Right lung (tissue), 10 donors: ENCODE measurements at places on chromosomes 4 and X. TPM values are rescaled to one million over a fixed set of nuclear protein-coding genes. Genes with fewer than 3 reads are reported as not detected.

GRCh38 chr4:41727861-41728572 is 20.5 kb downstream of the PHOX2B start:
- DNase-seq = no peak

GRCh38 chr4:54945838-54946237 is 179.6 kb downstream of the KDR start:
- no peak for DNase-seq

GRCh38 chr4:101682946-101683345 is 107.6 kb upstream of the BANK1 start:
- DNase-seq = no peak

- DNase-seq = no peak
Measured at GRCh38 chr4:54384563-54384962, 155.5 kb downstream of the PDGFRA start.

DNA sequence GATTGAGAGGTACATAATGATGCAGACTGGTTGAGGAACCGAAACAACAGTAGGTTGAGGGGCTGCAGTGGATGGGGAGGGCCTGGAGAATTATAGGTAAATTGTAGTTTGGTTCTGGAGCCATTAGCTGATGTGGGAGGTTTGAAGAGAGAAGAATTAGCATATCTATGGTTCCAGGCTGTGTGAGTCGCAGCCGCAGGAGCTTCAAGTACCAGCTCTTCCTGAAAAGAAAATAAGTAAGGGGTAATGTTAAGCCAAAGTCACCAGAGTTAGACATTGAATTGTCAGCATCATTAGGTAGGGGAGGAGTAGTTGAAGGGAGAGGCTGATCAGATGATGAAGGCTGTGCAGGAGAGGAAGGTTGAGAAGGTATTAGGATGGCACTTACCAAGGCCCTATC is 29.5 kb downstream of the PF4 start:
- no peak for DNase-seq

DNA sequence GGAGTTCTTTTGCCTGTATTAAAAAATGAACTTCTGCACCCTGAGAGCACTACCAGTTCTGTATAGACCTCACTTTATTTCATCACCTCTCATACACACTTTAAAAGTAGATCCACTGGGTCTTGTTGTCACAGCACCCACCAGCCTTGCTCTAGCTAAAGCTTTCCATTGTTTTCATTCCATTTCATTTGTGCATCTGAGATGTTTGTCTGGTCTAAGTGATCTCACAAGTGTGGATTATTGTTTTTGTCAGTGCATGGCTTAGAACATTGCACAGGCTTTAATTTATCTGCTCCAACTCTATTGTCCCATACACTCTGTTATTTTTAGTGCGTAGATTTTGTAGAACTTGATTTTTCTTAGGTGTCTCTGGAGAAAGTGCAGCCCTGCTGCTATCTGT is 1157.5 kb upstream of the PABPC4L start:
- no peak for DNase-seq

DNA sequence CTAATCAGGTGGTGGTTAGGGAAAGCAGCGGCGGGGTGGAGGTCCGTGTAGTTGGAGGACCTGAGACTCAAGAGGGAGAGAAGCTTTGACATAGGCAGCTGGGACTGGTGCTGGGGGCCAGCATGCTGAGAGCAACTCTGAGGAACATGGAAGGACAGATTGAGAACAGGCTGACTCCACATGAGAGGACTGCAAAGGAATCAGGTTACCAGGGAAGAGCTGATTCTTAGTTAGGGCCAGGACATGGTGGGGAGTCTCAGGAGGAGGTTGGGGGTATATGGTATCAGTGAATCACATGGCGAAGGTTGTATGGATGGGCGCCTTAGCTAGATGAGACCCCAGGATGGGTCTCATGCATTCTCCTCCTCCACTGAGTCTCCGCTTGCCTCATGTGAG is 264.0 kb upstream of the BOD1L1 start:
- no peak for DNase-seq

- no peak for DNase-seq
Measured at GRCh38 chr4:47287735-47288134, 175.8 kb downstream of the COMMD8 start.

Gene NPFFR2
- polyA plus RNA-seq = not detected

Gene SMIM43
- 16.5 TPM for polyA plus RNA-seq

Gene TBCK
- 66.2 TPM for polyA plus RNA-seq
